ENCODE measurements at places on chromosomes 5 and 9.

GRCh38 chr5:68114378-68115040 is 101.0 kb upstream of the PIK3R1 start:
- no peak for DNase-seq

DNA sequence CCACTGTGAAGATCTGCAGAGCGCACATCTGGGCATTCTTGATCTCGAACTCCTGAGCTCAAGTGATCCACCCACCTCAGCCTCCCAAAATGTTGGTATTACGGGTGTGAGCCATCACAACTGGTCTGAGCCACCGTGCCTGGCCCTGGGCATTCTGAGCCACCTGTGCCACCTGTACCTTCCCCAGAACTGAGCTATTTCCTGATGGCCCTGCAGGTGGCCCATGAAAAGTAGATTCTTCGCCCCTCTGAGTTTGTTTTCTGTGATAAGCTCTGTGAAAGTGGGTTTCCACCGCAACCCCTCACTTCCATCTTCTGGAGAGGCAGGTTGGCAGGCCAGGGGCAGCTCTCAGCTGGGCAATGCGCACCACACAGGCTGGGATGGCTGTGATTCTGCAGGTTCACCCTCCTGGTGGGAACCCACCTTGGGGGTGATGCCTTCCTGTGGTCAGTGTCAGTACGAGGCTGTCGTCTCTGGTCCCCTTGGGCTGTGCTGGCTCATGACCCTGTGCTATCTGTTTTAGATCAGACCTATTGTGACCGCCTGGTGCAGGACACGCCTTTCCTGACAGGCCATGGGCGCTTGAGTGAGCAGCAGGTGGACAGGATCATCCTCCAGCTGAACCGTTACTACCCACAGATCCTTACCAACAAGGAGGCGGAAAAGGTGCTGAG is 11.3 kb downstream of the CARD19 start:
- DNase-seq: no peak

GRCh38 chr5:56831773-56832172 is 16.4 kb downstream of the MAP3K1 start:
- DNase-seq: no peak

DNA sequence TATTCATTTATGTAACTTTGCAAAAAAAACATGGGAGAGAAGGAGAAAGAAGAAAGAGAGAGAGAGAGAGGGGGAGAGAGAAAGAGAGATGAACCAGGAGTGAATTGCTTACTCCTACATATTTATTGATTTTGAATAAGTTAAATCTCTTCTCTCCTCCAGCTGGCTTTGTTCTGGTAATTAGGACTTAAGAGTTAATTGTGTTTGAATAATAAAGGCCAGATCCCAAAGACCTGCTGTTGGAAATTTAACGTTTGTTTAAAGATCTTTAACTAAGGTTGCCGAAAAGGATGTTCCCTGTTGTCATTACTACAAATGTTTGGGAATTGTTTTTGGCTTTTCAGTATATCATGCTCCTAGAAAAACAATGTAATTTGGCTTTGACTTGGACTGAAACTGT is 473.0 kb downstream of the TUSC1 start:
- no peak for DNase-seq

- DNase-seq: no peak
Measured at GRCh38 chr5:125970631-125971307, 452.4 kb upstream of the GRAMD2B start.

DNA sequence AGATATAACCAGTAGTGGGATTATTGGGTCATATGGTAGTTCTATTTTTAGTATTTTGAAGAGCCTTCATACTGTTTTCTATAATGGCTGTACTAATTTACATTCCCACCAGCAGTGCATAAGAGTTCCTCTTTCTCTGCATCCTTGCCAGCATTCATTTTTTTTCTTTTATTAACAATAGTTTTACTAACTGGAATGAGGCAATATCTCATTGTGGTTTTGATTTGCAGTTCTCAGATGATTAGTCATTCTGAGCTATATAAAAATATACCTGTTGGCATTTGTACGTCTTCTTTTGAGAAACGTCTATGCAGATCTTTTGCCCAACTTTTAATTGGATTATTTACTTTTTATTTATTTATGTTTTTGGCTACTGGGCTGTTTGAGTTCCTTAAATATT is 1579.3 kb upstream of the CDH6 start:
- DNase-seq: no peak

DNA sequence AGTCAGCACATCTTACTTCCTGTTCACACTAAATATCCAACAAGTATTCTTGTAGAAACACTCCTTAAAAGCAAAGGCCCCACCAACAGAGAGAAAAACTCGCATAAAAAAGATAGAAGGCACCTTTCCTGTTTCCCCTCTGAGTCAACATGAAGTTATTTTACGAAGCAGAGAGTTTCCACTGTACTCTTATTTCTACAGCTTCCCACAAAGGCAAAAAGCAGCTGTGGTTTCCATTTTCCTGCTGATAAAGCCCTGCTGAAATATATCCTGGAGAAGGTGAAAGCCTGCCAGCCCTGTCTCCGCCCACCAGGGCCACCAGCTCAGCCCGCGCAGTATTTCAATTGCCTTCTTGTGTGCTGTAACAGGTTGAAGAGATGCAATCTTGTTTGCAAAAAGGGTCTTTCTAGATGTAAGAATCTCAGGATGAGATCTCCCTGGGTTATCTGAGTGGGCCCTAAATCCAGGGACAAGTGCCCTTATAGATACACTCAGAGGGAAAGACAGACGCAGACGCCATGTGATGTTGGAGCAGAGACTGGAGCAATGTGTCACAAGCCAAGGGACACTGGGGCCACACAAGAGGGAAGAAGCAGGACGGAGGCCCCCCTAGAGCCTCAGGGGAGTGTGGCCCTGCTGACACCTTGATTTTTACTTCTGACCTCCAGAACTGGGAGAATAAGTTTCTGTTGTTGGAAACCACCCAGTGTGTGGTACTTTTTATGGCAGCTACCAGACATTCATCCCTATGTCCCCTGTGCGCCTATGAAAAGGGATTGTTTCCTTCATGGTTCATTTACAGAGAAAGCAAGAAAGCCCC is 19.9 kb downstream of the SEMA4D start:
- DNase-seq: no peak

- no peak for DNase-seq
Measured at GRCh38 chr9:33233626-33234342, 6.2 kb upstream of the SPINK4 start.

DNA sequence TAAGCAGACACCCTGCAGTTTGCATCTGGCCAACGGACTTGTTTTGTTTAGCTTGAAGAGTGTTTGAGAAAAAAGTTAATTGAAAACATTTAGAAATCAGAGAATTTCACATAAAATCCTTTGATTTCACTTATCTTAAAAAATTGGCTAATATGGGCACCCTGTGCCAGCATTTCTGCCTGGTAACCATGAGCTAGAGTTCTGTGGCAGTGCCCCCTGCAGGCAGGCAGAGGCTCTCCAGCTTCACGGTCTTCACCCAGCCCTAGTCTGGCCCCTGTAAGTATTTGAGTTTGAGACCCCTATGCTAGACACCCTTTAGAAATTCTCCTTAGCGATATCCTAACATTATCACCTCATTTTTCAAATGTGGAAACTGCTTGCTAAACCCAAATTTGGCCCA is 18.8 kb upstream of the FANCC start:
- no peak for DNase-seq

DNA sequence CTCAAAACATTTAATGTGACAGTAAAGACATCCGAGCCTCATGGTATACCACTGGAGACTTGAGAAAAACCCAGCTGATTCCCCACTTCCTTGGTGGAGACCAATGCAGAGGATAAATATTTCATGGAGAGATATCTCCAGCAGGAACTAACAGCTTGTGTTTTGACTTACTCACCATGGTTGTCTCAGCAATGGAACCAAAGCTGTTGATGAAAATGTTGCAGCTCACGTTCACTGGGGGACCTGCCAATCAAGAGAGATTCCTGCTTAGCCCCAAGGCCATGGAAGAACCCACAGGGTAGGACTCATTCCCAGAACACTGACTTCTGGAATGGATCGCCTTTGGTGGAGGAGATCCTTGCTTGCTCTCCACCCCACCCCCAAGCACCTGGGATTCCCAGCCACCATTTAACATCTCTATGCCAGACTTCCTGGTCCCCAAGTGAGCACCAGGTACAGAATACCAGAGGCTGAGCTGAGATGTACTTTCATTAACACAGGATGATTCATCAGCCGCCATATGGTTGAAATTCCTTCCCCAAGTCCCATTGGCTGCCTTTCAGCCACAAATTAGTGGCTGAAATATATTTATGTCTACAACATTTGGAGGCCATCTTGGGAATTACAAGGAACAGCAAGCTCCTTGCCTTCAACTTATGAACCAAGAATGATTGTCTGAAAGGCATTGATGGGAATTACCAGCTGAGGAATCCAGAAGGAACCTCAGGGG is 37.9 kb downstream of the GLRA1 start:
- DNase-seq: no peak

- no peak for DNase-seq
Measured at GRCh38 chr9:91676046-91676445, 252.4 kb upstream of the NFIL3 start.

- no peak for DNase-seq
Measured at GRCh38 chr9:104974053-104974962, 46.4 kb upstream of the ABCA1 start.

- DNase-seq: no peak
Measured at GRCh38 chr9:89498852-89499480, 1.1 kb upstream of the SEMA4D start.

GRCh38 chr5:67998709-67999261 is 216.8 kb upstream of the PIK3R1 start:
- peak; percentile 22 for DNase-seq

DNA sequence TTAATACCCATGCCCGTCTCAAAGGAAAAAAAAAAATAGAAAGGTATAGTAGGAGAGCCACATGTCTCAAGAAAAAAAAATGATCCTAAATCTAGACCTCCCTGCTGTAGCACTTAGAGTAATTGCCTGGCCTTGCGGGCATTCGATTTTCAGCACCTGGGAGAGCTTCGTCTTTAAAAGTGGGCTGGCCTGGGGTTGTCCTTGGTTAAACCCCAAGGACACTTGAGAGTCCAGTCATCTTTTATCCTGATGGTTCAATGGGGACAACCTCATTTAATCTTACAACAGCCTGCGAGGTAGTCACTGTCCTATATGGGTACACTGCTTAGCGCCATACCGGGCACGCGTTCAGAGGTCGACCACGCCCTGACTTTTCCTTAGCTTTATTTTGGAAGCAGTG is 60.1 kb downstream of the MAT2B start:
- no peak for DNase-seq

- DNase-seq: no peak
Measured at GRCh38 chr9:106588626-106589025, 274.3 kb upstream of the ZNF462 start.

DNA sequence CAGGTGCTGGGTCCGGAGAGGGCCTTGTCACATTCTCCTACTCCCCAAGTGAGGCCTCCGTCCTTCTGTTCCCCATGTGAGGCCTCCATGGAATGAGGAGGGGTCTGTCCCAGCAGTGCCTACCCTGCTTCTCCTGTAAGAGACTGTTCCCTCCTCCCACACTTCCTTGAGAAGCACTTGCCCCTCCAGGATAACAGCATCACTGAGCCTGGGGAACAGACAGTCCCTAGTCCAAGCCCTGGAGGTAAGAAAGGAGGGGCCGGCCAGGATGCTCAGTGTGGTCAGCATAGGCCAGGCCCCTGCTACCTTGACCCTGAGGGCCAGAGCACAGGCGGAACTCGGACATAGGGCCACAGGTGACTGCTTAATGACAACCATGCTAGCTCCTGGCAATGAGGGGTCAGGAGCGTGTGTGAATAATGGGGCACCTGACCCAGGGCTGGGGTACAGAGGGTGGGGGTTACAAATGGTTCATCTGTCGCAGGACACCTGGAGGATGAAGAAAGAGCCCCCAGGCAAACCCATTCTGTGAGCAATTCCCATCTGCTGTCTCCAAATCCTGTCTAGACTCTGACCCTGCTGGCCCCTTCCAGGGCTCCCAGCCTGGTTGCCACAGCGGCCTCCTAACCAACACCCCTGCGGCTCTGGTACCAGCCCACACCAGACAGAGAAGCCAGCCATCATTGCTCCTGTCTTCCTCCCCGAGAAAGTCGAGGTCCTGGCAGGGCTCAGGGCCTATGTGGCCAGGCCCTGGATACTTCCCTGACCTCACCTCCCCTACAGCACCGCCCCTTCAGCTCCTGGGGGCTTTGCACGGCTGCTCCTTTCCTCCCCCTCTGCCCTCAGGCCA is 20.3 kb downstream of the RALGDS start:
- DNase-seq: no peak

- DNase-seq: no peak
Measured at GRCh38 chr9:120438836-120439546, 141.0 kb downstream of the CDK5RAP2 start.

DNA sequence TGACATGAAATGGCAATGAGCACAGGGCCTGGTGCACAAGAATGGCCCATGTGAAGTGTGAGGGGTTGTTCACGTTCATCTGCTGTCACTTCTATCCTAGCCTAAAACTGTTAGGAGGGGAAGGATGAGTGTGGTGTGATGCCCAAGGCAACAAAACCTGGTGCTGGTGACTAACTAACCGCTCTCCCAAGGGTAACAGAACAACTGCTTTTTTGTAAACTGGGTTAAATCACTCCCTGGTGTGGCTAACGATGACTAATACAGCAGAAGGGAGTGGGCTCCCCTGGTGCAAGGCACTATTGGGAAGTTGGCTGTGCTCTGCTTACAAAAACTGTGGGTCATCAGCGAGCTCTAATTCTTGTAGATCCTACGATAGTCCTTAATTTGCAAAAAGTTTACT is 103.2 kb upstream of the VCAN start:
- DNase-seq: no peak

DNA sequence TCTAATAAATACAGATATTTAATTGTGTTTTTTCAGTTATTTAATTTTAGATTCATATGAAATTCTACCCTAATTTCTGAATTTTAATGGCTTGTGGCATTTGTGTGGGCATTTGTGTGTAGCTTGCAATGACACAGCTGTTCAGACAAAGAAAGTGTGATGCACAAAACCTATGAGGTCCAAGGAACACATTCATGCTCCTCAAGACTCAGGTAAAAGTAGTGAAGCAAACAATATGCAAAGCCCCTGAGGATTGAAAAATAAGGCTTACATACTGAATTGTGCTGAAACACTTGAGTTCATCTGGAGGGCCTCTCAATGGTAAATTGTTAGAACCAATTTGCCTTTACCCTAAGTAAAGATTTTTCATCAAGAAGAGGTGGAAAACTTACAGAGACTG is 28.1 kb downstream of the IL7R start:
- no peak for DNase-seq

GRCh38 chr9:120960001-120960400 is 33.4 kb upstream of the TRAF1 start:
- no peak for DNase-seq

GRCh38 chr5:144142824-144143162 is 27.7 kb downstream of the YIPF5 start:
- no peak for DNase-seq

DNA sequence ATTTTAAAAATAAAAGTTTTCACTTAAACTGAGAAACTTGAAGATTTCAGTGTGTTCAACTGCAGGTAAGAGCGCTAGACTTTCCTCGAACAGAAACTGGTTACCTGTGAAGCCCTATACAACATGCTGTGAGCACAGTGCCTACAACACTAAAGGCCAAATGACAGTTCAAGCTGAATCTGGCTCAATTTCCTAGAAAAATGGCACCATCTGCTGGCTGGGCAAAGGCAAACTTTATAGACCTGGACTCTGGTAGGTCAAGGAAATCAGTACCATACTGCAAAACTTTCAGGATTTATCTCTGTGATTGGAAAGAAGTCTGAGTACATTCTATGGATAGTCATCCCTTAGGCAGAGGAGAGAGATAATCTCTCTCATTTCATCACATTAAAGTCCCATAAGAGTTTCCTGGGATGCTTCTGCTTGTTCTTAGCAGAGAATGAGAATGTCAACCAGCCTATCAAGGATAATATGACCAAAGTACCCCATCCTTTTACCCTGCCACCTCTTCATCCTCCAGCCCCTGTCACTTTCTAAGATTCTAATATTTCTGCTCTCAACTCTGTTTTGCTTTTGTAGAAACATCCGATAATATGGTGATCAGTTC is 31.8 kb upstream of the FOXB2 start:
- DNase-seq: peak; percentile 30
